ENCODE measurements at places on chromosomes 11 and 22.

DNA sequence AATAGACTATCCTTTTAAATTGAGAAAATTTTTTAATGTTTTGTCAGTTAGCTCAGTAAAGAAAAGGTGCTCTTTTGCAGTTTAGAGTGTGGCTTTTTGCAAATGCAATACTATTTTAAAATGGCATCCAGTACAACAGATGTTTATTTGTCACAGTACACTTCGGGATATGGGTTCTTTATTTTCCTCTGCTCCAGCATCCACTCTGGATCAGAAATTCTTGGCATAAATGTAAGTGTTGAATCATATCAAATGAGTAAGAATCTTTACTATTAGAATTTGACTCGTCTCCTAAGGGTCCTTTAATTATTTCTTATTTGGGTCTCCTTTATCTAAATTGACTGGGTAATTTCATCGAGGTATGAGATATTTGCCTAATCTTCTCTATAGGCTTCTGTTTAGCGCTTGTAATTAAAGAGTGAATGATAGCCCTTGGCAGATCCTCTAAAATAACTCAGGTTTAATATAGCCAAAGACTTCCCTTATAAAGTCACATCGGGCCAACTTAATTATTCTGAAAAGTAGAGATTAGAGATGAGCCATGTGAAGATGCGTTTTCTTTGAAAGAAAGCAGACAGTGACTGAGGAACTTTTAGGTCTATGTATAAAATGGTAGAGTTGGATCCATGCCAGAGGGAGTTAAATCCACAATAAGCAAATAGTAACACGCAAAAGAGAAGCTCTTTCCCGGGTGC lies 132.7 kb downstream of the CASP12 start:
- H3K36me3 ChIP-seq: no peaks in the 10 kb centered on the region
- no peak overlapping the region for H3K27ac ChIP-seq
- no peaks in the 10 kb centered on the region for H3K27me3 ChIP-seq
- no peak for DNase-seq

DNA sequence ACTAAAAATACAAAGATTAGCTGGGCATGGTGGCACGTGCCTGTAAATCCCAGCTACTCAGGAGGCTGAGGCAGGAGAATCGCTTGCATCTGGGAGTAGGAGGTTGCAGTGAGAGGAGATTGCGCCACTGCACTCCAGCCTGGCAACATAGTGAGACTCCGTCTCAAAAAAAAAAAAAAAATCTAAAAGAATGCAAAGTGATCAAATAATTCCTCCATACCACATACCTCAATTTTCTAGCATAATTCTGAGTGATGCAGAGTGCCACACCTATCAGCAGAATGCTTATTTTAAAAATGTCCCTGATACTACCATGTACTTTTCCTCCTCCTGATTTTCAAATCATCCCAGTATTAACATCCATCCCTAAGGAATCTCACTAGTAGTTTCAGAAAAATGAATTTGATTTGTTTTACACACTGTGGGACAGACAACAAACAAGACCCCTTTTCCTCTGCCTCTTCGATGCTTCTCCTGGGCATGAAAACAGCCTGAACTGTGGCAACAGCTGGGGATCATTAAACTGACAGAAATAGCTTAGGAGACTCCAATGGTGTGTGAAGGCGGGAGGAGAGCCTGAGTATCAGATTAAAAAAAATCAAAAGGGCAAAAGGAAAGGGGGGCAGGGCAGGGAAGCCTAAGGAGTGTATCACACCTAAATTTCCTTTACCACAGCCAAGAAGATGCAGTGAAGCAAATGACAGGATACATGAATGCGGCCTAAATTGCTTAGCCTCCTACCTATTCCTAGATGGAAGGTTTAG lies 114.7 kb downstream of the SGSM3 start:
- DNase-seq: no peak

- peaks cover 93% of the 10 kb centered on the region for H3K36me3 ChIP-seq
- peak overlapping the region; percentile 98 for H3K27ac ChIP-seq
- no peaks in the 10 kb centered on the region for H3K27me3 ChIP-seq
- peak; percentile 85 for DNase-seq
- peaks cover 80% of the 10 kb centered on the region for H3K4me1 ChIP-seq
Observed at GRCh38 chr22:30238661-30239487, 7.7 kb downstream of the LIF start.

- H3K4me3 ChIP-seq: no peak overlapping the region
- H3K27ac ChIP-seq: no peak overlapping the region
- peaks cover 56% of the 10 kb centered on the region for H3K27me3 ChIP-seq
- no peak for DNase-seq
- H3K36me3 ChIP-seq: no peaks in the 10 kb centered on the region
Observed at GRCh38 chr11:13917264-13917663, 45.3 kb upstream of the SPON1 start.

DNA sequence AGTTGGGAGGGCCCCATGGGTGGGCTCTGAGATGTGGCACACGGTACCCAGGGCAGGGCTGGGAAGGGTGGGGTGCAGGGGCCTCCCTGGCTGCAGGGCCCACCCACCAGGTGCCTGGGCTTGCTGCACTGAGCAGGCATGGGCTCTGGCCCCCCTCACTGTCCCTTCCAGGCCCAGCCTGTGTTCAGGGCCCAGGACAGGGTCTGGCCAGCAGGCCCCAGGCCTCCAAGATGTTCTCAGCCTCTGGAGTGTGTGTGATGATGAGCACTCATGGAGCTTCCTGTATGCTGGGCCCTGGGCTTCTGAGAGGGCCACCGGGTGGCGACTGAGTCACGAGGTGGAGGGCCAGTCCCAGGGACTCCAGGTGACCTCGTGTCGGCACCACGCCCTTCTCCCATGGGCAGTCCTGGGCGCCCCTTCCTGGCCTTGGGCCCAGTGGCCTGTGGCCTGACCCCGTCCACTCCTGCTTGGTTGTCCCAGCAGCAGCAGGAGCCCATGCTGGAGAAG lies 55.9 kb upstream of the CCDC188 start:
- peaks cover 30% of the 10 kb centered on the region for H3K4me1 ChIP-seq
- peaks cover 44% of the 10 kb centered on the region for H3K36me3 ChIP-seq
- peak overlapping the region; percentile 67 for H3K27ac ChIP-seq
- H3K27me3 ChIP-seq: peaks cover 1% of the 10 kb centered on the region
- DNase-seq: peak; percentile 44
- H3K4me3 ChIP-seq: peak overlapping the region; percentile 77

DNA sequence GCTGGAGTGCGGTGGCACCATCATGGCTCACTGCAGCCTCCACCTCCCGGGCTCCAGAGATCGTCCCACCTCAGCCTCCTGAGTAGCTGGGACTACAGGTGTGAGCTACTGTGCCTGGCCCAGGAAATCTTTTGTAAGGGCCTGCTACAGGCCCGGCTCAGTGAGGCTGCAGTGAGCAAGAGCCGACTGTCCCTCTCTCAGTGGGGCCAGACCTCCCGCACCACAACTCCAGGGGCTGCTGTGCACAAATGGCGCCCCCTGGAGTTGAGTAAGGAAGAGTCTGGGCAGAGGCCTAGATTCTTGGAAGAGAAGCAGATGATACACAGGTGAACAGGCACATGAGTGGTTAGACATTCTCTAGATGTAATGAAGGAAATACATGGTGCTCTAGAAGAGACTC lies 7.0 kb downstream of the SERHL2 start:
- DNase-seq: no peak
- peak overlapping the region; percentile 50 for H3K27ac ChIP-seq
- H3K4me3 ChIP-seq: no peak overlapping the region
- no peaks in the 10 kb centered on the region for H3K4me1 ChIP-seq
- H3K36me3 ChIP-seq: peaks cover 19% of the 10 kb centered on the region

DNA sequence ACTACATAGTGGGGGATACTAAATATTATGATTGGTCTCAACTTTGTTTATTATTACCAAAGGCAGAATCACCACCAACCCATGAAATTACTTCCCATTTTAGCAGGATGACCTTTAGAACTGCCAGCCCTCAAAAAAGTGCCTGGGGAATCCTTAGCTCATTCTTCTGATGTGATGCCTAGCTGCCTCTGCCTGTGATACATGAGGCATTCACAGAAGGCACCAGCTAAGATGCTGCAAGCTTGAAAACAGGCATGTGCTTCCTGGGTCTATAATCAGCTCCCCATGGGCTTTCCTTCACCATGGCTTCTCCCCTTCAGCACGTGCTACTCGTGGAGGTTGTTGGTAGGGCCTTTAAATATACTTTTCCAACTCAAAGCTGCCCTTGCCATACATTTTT lies 50.4 kb upstream of the ARHGAP20 start:
- H3K4me3 ChIP-seq: no peak overlapping the region
- H3K4me1 ChIP-seq: no peaks in the 10 kb centered on the region
- no peaks in the 10 kb centered on the region for H3K36me3 ChIP-seq
- H3K27me3 ChIP-seq: peaks cover 9% of the 10 kb centered on the region
- no peak for DNase-seq

GRCh38 chr11:113563766-113564526 lies 88.7 kb upstream of the DRD2 start:
- no peak for DNase-seq
- no peaks in the 10 kb centered on the region for H3K4me1 ChIP-seq

- no peaks in the 10 kb centered on the region for H3K4me1 ChIP-seq
- no peak for DNase-seq
- peaks cover 11% of the 10 kb centered on the region for H3K36me3 ChIP-seq
- no peak overlapping the region for H3K27ac ChIP-seq
- H3K27me3 ChIP-seq: no peaks in the 10 kb centered on the region
Observed at GRCh38 chr22:43031617-43032016, 16.7 kb upstream of the PACSIN2 start.

DNA sequence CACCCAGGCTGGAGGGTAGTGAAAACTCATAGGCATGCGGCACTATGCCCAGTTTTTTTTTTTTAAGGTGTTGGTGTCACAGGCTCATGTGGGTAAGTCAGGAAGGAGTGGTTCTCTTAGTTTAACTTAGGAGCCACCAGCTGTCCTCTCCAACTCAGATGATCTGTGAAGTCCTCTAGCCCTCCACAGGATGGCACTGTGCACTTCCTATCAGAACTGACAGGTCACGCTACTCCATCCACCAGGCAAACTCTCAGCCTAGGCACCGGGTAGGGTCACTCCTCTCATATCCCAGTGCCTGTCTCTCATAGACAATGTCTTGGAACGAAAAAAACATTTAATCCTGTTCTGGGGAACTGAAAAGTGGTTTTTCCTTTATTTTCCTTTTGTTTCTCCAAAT lies 16.5 kb downstream of the NAP1L4 start:
- H3K4me3 ChIP-seq: no peak overlapping the region
- no peak overlapping the region for H3K27ac ChIP-seq
- peak; percentile 19 for DNase-seq
- no peaks in the 10 kb centered on the region for H3K27me3 ChIP-seq

DNA sequence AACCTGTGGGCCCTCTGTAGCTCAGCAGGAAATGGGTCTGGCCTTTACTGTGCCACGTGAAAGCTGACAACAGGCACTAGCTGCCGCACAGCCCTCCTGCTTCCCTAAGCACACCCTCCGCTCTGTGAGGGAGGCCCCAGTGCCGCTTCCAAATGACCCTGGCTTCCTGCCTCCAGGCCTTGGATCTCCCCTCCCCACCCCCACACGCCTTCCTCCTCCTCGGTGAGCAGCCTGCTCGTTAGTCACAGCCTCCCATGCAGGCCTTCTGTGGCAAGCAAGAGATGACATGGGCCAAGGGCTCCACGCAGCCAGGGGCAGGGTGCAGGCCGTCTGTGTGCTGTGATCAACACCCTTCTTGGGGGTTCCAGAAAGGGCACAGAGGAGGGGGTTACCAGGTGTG lies 15.3 kb upstream of the RASL10A start:
- H3K36me3 ChIP-seq: peaks cover 35% of the 10 kb centered on the region
- no peak for DNase-seq
- H3K4me3 ChIP-seq: no peak overlapping the region
- no peaks in the 10 kb centered on the region for H3K4me1 ChIP-seq
- no peak overlapping the region for H3K27ac ChIP-seq

DNA sequence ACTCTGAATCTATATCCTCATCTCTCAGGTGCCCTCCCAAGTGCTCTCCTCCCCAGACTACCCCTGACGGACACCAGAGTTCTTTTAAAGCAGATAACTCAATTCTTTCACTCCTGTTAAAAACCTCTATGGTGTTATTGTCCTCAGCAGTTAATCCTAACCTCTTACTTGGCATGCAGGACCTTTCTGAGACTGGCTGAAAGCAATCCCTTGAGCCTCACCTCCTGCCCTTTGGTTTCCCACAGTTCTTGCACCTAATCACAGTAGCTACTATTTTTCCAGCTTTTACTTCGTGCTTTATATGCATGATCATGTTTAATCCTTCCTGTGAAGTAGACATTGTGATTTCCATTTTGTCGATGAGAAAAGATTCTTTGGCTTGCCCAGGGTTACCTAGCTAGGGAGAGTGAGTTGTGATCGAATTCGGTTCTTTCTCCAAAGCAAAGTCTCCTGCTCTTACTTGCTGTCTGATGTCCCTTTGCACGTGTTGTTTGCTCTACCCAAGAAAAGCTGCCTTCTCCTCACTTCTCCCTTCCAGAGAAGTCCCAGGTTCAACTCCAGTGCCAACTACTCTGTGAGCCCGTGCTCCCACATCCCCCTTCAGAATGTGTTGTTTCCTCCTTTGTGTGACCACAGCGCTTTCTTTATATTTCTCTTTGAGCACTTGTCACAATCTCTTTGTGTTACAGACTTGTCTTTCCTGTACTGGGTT lies 2.1 kb downstream of the UBE2L3 start:
- DNase-seq: no peak
- H3K27ac ChIP-seq: peak overlapping the region; percentile 88
- no peaks in the 10 kb centered on the region for H3K27me3 ChIP-seq
- H3K4me1 ChIP-seq: peaks cover 57% of the 10 kb centered on the region
- H3K36me3 ChIP-seq: peaks cover 47% of the 10 kb centered on the region

DNA sequence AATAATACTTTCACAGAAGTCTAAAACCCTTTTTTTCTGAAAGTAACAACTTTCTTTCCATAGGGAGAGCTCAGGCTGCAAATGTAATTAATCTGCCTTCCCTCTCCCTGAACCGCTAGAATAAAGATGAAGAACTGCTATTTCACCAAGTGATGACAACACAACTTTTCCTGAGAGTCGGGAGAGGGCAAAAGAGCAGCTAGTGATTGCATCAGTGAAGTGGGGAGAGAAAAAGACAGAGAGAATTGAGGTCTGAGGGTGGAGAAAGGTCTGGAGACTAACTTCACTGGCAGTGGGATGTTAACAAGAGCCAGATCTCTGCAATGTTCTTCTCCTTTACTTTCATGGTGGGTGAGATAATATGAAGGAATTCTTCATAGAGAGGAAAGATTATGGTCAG lies 10.9 kb upstream of the MPEG1 start:
- peaks cover 13% of the 10 kb centered on the region for H3K27me3 ChIP-seq
- peaks cover 8% of the 10 kb centered on the region for H3K4me1 ChIP-seq
- DNase-seq: no peak
- H3K36me3 ChIP-seq: no peaks in the 10 kb centered on the region
- H3K27ac ChIP-seq: no peak overlapping the region

DNA sequence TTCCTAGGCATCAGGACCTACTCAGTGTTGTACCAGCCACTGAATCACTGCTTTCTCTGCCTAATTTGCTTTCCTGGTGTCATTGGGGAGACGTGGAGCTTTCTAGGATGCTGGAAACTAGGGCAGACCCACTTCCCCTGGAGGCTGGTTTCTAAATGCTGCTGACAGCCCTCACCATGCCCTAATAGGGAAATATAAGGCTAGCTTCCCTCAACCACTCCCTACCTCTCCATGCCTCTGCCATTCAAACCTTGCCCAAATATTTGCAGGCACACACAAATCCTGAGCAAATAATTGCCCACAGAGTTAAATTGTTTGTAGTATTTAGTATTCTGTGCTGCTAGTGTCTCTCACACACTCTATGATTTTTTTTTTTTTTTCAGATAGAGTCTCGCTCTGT lies 310.2 kb downstream of the DDX10 start:
- no peak for DNase-seq
- H3K27ac ChIP-seq: no peak overlapping the region
- H3K4me1 ChIP-seq: peaks cover 11% of the 10 kb centered on the region
- H3K4me3 ChIP-seq: no peak overlapping the region
- H3K27me3 ChIP-seq: no peaks in the 10 kb centered on the region

GRCh38 chr22:38861927-38862326 lies 10.1 kb downstream of the CBX6 start:
- H3K27ac ChIP-seq: peak overlapping the region; percentile 69
- DNase-seq: no peak
- H3K27me3 ChIP-seq: no peaks in the 10 kb centered on the region
- peaks cover 58% of the 10 kb centered on the region for H3K36me3 ChIP-seq
- no peak overlapping the region for H3K4me3 ChIP-seq

Data from Calu3 (cell line).